ENCODE measurements at places on chromosomes 3 and 15.

DNA sequence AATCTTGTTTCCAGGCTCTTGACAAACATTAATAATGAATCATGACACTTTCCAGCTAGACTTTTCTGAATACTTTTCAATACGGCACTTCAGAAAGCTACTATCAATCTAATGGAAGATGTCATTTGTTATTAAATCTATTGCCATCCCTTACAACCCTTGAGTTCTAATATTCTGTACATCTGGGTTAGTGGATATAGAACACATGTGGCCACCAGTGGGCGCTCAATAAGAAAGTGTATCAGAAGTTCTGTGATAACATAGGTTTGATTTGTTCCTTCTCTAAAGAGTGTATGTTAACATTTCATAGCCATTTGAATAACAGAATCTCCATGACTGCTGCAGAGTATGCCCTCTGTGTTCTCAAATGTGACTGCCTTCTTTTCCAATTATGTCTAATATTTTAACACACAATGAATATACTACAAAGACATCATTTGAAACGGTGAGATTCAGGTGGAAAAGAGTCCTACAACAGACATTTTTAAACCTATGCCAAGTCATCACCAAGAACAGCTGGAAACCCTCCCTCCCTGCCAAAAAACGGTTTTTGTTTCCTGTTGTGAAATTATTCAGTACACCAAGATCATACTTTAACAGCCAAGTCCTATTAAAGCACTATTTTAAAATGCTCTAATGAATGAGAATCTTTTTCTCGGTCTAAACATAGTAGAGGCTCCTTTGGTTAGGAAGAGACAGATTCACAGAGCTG is 22.2 kb downstream of the ALDH1A2 start:
- no peak for DNase-seq

GRCh38 chr3:137524751-137525150 is 239.4 kb upstream of the SOX14 start:
- DNase-seq = no peak

DNA sequence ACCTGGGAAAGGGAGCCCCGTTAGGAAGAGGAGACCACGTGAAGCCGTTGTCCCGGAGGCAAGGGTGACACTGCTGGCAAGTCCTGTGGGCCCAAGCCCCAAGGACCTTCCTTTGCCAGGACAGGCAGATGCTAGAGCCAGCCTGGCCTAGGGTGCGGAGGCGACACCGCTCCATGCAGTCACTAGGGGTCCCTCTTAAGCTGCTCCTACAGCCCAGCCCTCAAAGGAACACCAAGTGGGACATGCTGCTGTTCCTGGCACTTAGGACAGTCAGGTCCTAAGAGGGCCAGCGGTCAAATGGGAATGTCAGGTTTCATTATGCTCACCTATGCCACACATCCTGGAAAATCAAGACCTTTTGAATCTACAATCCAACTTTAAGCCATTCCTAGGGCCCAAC is 59.7 kb downstream of the RPN1 start:
- DNase-seq = no peak

DNA sequence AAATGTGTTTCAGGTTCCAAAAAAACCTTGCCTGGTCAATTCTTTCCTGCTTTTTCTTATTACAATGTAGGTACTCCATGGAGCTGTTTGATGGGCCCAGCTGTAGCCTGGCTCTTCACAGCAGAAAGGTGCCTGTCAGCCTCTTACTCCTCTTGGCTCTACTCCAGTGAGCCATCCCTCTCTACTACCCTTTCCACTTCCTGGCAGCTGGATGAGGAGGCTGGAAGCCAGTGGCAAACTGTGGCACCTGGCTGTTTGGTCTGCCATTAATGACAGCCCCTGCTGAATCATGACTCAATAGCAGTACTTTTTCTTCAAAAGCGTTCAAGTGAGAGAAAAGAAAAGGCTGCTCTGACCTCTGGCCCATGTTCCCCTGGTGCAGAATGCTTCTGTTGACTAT is 618.1 kb downstream of the PYDC2 start:
- peak; percentile 9 for DNase-seq

DNA sequence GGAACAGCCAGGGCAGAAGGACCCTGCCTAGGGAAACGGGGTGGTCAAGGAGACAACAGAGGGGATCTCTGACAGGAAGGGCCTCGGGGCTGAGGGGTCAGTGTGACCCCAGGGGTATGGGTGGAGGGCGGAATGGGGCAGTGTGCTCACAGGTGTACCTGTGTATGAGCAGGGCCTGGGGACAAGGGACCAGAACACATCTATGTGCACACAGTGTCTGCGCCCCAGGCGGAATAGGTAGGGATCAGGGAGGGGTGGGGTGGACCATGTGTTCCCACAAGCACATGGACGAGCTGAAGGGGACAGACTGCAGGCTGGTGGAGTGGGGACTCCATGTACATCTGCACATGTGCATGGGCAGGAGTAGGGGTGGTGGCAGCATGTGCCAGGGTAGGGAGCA is 5.0 kb upstream of the TLR9 start:
- no peak for DNase-seq

- DNase-seq = no peak
These were observed 258.5 kb downstream of the ROBO2 start for GRCh38 chr3:77298417-77298816.

DNA sequence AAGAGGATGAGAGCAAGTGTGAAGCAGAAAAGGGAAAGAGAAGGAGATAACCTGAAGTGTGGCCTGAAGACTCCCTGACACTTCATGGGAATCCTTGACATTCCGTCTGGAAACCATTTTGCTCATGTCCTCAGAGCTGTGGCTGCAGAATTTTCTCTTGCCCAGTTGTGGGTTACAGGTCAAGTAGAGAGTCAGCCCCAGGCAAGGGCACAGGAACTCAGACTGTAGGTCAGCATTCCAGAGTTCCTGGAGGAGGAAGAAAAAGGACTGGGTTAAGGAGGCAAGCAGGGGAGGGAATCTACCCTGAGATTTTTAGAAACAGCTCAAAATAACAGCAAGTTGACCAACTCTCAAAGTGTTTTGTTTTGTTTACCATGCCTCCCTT is 4.1 kb upstream of the THSD4 start:
- DNase-seq = no peak

DNA sequence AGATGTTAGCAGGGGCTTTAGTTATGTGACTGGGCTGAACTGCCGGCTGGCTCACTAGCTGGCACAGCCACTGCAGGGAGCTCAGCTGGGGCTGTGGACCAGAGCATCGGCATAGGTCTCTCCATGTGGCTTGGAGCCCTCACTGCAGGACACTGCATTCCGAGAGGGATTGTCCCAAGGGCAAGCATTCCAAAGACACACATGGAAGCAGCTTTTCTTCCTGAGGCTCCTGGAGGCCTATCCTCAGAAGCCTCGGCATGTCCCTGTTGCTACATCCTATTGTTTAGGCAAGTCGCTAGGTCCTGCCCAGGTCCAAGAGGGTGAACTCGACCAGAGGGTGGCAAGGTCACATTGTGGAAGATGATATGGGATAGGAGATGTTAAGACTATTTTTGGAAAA is 209.8 kb downstream of the PLCL2 start:
- DNase-seq = no peak

DNA sequence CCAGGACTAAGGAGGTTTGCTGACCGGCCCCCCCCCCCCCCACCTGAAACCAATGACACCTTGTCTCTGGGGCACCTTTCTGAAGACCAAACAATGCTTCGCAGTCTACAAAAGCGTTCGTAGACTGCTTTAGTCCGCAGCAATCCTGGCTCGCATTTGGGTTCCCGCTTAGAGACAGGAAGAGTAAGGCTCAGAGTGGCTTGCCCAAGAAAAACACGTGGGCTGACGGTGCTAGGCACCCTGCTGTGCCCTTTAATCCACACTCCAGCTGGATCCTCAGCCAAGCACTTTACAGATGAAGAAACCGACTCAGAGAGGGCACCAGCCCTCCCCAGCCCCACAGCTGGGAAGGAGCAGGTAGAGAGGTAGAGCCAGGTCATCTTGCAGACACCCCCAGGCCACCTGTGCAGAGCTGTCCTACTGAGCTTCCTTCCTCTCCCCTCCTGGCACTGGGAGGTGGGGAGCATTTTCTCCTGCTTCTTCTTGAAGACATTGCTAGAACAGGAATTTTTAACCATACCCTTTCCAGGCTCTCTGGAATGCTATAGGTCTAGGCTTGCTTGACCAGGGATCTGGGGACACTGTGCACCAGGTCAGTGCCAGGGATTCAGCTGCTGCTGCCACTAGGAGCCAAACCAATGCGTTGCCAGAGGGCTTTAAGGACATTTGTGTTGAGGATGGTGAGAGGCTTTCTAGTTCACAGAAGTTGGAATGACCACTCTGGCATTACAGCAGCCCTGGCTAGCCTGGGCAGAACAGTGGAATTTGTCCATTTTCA is 1.0 kb upstream of the KLF15 start:
- DNase-seq = peak; percentile 39

GRCh38 chr3:30145281-30145680 is 461.1 kb upstream of the TGFBR2 start:
- no peak for DNase-seq

DNA sequence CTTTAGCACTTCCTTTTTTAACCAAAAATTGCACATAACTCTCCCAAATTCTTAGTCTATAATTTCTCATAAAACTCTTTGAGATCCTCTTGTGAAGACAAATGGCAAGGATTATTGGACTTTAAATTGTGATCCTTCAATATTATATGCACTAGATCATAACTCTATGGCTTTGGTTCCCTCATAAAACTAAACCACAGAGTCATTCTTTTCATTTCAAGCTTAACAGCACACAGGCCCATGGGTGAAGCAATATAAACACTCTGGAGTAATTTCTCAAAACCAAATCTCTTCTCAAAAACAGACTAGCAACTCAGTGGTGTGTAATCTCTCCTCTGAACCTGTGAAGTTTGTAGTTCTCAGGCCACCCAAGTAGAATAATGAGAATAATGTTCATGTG is 171.0 kb upstream of the NECTIN3 start:
- no peak for DNase-seq

- DNase-seq = peak; percentile 77
These were observed 246.2 kb upstream of the MCTP2 start for GRCh38 chr15:93985176-93985575.

DNA sequence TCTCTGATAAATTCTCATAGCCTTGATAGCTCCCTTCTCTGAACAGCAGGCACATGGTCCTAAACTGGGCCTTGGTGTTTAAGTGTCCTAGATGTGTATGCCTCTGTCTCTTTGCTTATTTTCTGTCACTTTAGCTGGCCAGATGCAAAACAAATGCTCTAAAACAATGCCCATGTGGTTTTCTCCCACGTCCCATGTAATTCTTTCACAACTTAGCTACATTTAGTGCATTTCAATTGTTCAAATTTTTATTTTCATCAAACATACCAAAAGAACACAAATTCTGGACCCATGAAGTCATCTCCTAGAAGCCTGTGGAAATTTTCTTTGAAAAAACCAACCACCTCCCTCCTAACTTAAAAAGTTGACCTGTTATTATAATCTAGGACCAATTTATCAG is 491.3 kb upstream of the AGTR1 start:
- no peak for DNase-seq

DNA sequence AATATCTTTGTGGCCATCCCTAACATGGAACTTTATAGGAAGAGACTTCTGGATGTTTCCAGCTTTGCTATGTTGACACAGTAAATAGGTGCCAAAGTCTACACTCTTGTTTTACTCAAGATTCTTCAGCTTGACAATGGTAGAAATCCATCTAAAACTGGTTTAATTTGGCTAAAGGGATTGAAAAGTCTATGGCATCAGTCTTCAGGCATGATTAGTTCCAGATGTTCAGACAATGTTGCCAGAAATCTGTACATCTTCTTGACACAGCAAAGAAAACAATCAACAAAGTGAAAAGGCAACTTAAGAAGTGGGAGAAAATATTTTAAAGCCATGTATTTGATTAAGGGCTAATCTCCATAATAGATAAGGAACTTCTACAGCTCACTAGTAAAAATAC is 130.5 kb downstream of the LRRC3B start:
- no peak for DNase-seq

- no peak for DNase-seq
These were observed 277.9 kb upstream of the LMCD1 start for GRCh38 chr3:8223766-8224165.

DNA sequence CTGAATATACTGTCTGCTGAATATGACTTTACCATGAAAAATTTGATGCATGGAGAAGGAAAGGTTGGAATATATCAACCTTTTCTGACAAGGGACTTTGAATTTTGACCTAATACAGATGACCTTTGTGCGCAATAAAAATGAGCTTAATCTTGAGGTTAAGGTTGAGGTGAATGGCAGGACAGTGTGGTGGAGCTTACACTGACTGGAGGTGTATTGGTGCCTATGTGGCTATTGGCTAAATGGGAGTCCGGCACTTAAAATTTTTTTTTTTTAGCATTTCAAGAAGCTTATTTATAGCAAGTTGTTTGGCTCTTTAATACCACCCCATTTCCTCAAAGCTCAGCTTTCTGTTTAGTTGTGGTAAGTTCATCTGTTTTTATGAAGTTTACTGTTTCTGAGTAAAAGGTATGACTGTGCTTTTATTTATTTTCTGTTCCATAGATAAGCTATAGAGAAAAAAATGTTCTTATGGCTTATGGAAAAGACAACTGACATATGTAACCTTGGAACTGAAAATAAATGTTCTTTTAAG is 15.2 kb downstream of the CDIN1 start:
- no peak for DNase-seq

GRCh38 chr3:33681667-33682066 is 36.4 kb downstream of the CLASP2 start:
- DNase-seq = no peak

DNA sequence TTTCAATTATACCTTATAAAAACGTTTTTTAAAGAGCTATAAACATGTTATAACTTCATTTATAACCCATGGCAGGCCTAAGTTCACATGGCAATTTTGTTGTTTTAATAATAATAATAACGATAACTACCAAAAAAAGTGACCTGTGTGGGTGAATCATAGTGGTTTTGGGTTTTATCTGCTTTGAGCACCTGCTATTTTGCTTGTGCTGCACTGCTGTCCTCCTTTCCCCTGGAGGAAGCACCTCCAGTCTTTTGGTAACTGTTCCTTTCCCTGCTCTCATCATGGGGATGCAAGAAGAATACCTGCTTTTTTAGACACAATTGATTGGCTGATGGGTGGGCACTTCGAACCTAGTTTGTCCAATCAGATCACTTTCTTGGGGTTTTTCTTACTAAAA is 388.0 kb upstream of the TBL1XR1 start:
- no peak for DNase-seq

DNA sequence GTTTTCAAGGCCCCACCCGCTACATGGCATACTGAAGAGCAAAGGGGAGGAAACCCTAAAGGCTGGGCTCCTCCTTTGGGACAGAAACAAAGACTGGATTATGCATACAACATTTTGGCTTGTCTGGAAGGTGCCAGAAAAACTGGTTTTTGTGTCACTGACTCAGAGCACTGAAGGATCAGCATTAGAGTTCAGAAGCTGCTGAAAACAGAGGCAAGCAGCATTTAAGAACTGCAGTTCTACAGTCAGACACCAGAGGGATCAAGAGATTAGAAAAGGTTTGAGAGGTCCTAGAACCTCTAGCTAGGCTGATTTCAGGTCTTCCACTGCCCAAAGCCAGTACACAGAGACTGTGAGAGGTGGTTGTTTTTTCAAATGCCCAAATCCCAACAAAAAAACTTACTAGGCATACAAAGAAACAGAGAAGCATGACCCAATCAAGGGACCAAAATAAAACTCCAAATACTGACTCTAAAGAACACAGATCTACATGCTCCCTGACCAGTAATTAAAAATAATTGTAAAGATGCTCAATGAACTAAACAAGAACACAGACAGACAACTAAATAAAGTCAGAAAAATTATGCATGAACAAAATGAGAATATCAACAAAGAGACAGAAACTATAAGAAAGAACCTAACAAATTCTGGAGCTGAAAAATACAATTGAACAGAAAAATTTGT is 91.2 kb downstream of the SENP2 start:
- peak; percentile 77 for DNase-seq

- no peak for DNase-seq
These were observed 27.4 kb downstream of the MIX23 start for GRCh38 chr3:122355612-122356011.

Measured in brain (organoid and tissue), 16 donors.